Immature natural killer cell (primary cell): ENCODE measurements at places on chromosomes 5 and 9.

DNA sequence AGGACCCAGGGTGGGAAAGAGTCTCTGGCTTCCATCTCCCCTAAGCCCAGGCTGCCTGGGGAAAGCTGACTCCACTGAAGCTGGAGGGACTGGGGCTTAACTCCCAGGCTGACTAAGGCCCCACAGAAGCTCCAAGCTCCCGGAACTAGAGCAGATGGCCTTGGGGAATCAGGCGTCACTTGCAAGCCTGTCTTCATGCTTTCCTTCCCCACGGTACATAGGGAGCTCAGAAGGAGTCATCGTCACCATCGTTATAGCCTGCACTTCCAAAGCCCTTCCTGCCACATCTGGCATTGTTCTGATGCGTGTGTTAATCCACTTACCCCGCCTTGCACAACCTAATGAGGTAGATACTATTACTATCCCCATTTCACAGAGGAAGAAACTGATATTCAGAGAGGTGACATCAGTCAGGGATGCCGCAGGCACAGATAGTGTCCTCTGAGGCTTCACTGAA, 11.5 kb downstream of the AQP3 start:
- DNase-seq: no peak

DNA sequence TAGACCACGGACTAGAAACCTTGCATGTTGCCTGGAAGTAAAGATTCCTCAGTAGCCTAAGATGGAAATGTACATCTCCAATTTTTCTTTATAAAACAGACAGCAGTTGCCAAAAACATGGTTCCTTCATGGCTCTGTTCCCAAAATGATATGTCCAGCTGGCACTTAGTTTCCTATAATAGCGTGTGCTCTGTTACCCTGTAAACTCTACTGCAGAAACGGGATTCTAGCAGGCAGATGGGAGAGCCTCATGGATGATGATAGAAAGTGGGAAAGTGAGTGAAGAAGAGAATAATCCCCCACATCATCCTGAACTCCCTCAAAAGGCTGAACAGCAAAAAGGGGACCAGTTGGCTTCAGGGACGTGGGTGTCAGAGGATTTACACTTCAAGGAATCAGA, 118.2 kb downstream of the FRMD3 start:
- DNase-seq: no peak

- DNase-seq: no peak
Measured at GRCh38 chr9:37778534-37778933, 6.3 kb downstream of the EXOSC3 start.

GRCh38 chr5:17432569-17432968, 65.5 kb upstream of the TAF11L2 start:
- DNase-seq: no peak

- no peak for DNase-seq
Measured at GRCh38 chr5:140262839-140263238, 40.1 kb downstream of the PFDN1 start.
